ENCODE measurements at places on chromosomes 6 and 20. TPM values are rescaled to one million over a fixed set of nuclear protein-coding genes. Genes with fewer than 3 reads are reported as not detected.

The HDGFL1 gene
- not detected for total RNA-seq

The POU5F1 gene
- total RNA-seq: 0.71 TPM

The NOTCH4 gene
- 0.31 TPM for total RNA-seq

The AVP gene
- not detected for total RNA-seq

The ZC2HC1B gene
- not detected for total RNA-seq
